ENCODE measurements at places on chromosomes 11 and 22. TPM values are rescaled to one million over a fixed set of nuclear protein-coding genes. Genes with fewer than 3 reads are reported as not detected.

IGSF9B gene
- total RNA-seq: 47.9 TPM

STIP1 gene
- total RNA-seq: 72.8 TPM

NOL12 gene
- total RNA-seq: 11.3 TPM

OR52D1 gene
- total RNA-seq: not detected

CXCR5 gene
- total RNA-seq: not detected

TBX1 gene
- 0.64 TPM for total RNA-seq

TRIM49 gene
- not detected for total RNA-seq

PPP2R5B gene
- 18.2 TPM for total RNA-seq

FRMD8 gene
- 9.2 TPM for total RNA-seq

PRDM11 gene
- total RNA-seq: 10.9 TPM

FAM111B gene
- total RNA-seq: 15.0 TPM

CABP7 gene
- 12.5 TPM for total RNA-seq

FAM76B gene
- 53.9 TPM for total RNA-seq

FOLR3 gene
- total RNA-seq: not detected

GAL3ST1 gene
- total RNA-seq: 2.8 TPM

SYTL2 gene
- total RNA-seq: 15.2 TPM

SPON1 gene
- total RNA-seq: 39.1 TPM

ZNF408 gene
- 4.5 TPM for total RNA-seq

PICALM gene
- total RNA-seq: 440 TPM

HORMAD2 gene
- 0.27 TPM for total RNA-seq

OR8G5 gene
- total RNA-seq: not detected

C22orf15 gene
- total RNA-seq: not detected

DERL3 gene
- total RNA-seq: 1.3 TPM

OR10A6 gene
- total RNA-seq: not detected

KCNK7 gene
- total RNA-seq: 0.27 TPM

XKR3 gene
- total RNA-seq: not detected

CASP4 gene
- 5.2 TPM for total RNA-seq

RABL2B gene
- 20.0 TPM for total RNA-seq

MMP27 gene
- not detected for total RNA-seq

NXPE4 gene
- not detected for total RNA-seq

ASCL2 gene
- total RNA-seq: 1.7 TPM

ASPHD2 gene
- total RNA-seq: 6.7 TPM

ZBED4 gene
- total RNA-seq: 23.1 TPM

ACR gene
- total RNA-seq: not detected

GAB4 gene
- not detected for total RNA-seq

ROBO4 gene
- total RNA-seq: 7.9 TPM

GAL gene
- not detected for total RNA-seq

C11orf87 gene
- total RNA-seq: 34.8 TPM

All from cerebellum (tissue), 4 donors.